ENCODE measurements at places on chromosomes 16 and 17.

- DNase-seq: no peak
Measured at GRCh38 chr16:70804153-70804733, 3.3 kb upstream of the VAC14 start.

DNA sequence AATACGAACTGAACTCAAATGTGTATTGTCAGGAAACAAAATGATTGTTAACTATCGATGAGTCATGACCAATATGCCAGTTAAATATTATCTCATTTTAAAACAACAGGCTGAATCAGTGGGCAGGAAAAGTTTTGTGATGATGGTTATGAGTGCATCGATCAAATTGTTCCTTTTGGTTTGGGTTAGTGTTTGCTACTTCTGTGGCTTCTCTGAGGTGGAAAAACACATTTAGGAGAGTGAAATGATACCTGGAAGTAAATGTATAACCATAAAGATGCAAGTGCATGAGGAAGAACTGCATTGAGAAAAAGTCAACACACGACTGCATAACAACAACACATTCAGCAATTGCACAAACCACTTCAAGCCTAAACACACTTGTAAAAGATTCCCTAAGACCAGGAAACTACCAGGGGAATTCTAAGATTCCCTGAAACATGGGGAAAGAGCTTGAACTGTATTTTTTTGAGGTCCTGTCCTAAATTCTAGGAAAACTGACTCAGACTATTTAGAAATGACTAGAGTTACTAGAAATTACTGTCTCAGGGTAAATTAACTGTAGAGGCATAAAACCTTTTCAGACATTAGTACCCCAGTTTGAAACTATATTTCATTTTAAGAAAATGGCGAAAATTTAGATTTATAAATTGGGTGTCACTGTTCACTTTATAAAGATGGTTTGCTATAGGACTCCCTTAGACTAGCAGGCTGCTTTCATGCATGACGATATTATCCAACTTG, 44.8 kb downstream of the CDYL2 start:
- DNase-seq: no peak

- DNase-seq: no peak
Measured at GRCh38 chr16:54143934-54144571, 142.5 kb downstream of the IRX3 start.

- DNase-seq: no peak
Measured at GRCh38 chr17:75173526-75173925, 9.2 kb downstream of the SUMO2 start.

DNA sequence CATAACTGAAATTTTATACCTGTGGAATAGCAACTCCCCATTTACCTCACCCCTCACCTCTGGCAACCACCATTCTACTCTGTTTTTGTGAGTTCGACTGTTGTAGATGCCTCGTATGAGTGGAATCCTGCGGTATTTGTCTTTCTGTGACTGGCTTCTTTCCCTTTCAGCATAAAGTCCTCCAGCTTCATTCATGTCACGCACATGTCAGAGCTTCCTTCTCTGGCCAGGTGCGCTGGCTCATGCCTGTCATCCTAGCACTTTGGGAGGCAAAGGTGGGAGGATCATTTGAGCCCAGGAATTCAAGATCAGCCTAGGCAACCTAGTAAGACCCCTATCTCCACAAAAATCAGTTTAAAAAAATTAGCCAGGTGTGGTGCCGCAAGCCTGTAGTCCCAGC, 278.4 kb downstream of the PARN start:
- no peak for DNase-seq

GRCh38 chr16:11563493-11564040, 23.2 kb downstream of the LITAF start:
- DNase-seq: no peak

DNA sequence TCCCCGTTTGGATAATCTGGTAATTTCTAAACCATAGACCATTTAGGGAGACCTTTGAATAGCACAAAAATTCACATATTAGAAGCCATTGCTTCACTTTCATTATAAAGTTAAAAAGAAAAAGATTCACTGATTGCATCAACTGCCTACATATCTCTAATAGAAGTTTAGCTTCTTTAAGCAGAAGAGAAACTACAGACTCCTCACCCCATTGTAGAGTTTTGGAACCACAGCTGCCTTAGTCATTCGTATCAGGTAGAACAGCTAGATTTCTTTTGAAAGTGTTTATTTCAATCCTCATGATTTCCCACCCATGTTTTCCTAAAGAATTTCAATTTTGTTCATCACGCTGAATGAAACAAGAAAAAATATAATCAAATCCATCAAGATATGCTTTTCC, 144.8 kb downstream of the CDH8 start:
- no peak for DNase-seq

DNA sequence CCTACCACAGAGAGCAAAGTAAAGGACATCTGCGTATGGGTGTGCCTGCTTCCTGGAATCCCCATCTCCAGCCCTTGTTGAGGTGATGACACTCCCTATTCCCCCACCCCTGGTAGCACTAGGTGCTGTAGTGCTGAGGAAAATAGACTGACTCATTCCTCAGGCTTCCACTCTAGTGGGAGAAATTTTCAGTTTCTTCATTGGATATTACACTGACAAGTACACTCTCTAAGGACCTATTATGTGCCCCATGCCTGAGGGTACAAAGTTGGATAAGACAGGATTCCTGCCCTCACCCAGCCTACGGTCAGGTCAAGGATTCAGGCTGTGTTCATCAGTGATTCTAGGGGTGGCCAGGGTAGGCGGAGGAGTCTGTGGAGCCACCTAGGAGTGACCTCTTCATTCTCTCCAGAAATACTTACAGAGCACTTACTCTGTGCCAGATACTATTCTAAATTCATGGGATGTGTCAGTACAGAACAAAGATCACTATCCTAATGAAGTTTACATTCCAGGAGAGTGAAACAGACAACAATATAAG, 4.5 kb upstream of the ZC3H7A start:
- DNase-seq: no peak
